ENCODE measurements at places on chromosomes 3 and 15.

GRCh38 chr3:129282727-129283327 lies 4.2 kb downstream of the HMCES start:
- DNase-seq, result no peak

- no peak for DNase-seq
Observed at GRCh38 chr15:69666921-69667811, 214.5 kb downstream of the RPLP1 start.

DNA sequence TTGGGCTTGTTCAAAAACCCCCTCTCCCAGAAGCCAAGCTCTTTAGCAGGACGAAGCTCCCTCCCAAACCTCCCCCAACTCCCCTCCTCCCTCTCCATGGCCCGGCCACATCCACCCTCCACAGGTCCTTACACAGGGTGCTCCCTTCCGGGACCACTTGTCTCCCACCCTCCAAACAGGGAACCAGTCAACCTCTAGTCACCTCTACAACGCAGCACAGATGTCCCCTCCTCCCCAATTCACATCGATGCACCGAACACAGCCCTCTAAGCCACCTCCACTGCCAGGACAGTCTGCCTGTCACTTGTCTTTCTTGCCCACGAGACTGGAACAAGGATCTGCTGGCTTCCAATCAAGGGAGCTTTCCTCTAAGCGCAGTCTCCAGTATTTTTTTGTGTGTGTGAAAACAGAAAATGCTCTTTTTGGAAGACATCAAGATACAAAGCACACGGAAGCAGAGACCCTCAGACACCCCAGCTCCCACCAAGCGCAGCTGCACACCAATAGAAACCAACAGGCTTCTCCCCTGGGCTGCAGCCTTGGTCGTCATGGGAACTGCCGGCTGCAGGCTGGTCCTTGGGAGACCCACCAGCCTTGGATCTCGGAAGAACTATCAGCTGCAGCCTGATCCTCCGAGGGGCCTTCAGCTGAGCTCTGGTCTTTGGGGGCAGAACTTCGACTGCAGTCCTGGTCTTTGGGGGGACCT lies 26.5 kb downstream of the IQSEC1 start:
- DNase-seq, result no peak

DNA sequence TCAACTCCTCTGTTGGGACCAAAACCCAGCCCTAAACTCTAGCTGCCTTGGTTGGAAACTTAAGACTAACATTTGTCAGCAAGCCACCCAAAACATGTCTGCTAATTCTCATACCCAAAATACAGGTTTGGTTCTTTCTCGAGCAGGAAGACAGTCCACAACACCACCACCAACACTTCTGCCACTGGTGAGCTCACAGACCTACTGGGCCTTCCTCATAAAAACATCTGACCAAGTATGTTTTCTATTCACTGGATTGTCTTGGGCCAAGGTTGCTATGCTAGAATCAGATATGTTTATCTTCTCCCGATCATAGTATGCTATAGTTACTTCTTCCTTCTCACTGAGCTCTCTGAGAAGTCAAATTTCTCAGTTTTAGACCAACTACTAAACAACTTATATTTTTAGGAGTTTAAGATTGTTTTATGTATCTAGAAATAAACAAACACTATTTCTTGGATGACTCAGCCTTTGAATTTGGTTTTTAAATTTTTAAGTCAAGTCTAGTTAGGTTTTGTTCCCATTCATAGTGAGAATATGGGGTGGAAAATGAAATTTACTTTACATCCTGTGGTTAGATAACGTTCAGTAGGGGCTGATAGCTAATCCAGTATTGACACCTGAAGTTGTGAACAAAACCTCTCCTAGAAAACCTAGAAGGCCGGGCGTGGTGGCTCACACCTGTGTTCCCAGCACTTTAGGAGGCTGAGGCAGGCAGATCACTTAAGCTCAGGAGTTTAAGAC lies 360.5 kb downstream of the RSL24D1 start:
- DNase-seq, result no peak

GRCh38 chr15:96321639-96322535 lies 8.6 kb upstream of the NR2F2 start:
- DNase-seq, result peak; percentile 75

- DNase-seq, result no peak
Observed at GRCh38 chr3:189133768-189134167, 38.0 kb upstream of the TPRG1 start.

GRCh38 chr3:129068291-129068886 lies 7.8 kb downstream of the GP9 start:
- DNase-seq, result peak; percentile 42

DNA sequence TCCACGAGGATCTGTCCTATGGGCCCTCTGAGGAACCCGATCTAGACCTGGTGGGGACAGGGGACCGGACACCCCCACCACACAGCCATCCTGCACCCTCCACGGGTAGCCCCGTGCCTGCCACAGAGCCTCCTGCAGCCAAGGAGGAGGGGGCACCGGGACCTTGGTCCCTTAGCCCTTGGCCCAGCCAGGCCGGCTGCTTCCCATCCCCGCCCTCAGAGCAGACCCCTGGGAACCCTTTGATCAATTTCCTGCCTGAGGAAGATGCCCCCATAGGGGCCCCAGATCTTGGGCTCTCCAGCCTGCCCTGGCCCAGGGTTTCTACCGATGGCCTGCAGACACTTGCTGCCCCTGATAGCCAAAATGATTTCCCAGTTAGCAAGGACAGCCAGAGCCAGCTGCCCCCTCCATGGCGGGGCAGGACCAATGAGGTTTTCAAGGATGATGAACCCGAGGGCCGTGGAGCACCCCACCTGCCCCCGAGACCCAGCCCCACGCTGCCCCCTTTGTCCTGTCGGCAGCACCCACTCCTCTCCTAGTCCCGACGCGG lies 91.5 kb downstream of the TBC1D2B start:
- DNase-seq, result peak; percentile 61

GRCh38 chr15:85031086-85031943 lies 49.7 kb downstream of the PDE8A start:
- no peak for DNase-seq
